ENCODE measurements at places on chromosomes 5 and 9. TPM values are rescaled to one million over a fixed set of nuclear protein-coding genes. Genes with fewer than 3 reads are reported as not detected.

SNX18 gene
- 19.3 TPM for total RNA-seq

GRCh38 chr5:44613936-44614335, 194.8 kb upstream of the MRPS30 start:
- no peak for DNase-seq

- DNase-seq, result no peak
These were observed 1.7 kb downstream of the SIL1 start for GRCh38 chr5:139196296-139196956.

RFX3 gene
- 6.8 TPM for total RNA-seq

GRCh38 chr5:87137283-87137682, 130.4 kb upstream of the RASA1 start:
- no peak for DNase-seq

- no peak for DNase-seq
These were observed 32.0 kb downstream of the TJP2 start for GRCh38 chr9:69206047-69206446.

GRCh38 chr9:123058834-123059233, 25.4 kb downstream of the GPR21 start:
- no peak for DNase-seq

DNA sequence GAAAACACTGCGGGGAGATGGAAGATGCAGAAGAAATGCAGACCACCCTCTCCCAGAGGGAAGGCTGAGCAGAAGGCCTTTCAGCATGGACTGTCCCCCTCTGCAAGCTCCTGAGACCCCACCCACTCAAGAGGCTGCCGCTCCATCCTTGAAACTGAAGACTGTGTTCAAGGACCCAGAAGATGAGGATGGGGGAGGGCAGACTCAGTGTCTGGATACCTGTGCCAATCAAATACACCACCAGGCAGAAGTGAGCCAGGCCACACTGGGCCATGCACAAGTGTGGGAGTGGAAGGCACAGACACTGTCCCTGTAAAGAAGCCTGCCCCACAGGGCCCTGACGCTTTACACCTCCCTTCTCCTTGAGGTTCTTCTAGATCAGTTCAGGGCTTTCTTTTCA, 40.0 kb upstream of the IPPK start:
- no peak for DNase-seq

DNA sequence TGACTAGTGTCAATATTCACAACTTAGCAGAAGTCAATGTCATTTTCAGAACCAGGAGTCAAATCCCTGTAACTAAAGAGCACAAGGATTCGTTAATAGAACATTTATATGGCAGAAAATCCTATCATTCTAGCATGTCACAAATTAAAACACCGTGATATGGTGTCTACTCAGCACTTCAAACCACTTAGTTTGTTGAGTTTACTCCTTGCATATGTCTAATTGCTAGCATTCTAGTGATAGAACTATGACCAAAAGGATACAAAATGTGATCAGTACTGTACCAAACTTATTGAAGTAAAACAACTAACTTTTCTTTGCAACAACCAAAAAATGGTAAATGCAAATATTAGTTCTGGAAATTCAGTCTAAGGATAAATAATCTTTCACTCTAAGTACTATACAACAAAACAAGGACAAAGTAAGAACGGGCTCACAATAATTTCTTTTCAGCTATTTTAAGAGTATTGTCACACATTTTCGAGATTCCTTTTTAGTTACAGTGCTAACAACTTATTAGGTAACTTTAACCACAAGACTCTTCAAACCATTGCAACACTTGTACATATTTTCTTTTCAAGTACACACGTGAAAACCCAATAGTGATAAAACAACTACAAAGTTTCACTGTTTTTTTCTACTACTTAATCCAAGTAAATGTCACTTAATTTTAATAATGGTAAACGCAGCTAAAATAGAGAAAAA, 845.2 kb upstream of the CDH10 start:
- DNase-seq, result no peak

GRCh38 chr9:87685871-87686519, 39.9 kb upstream of the CTSL start:
- DNase-seq, result no peak

DNA sequence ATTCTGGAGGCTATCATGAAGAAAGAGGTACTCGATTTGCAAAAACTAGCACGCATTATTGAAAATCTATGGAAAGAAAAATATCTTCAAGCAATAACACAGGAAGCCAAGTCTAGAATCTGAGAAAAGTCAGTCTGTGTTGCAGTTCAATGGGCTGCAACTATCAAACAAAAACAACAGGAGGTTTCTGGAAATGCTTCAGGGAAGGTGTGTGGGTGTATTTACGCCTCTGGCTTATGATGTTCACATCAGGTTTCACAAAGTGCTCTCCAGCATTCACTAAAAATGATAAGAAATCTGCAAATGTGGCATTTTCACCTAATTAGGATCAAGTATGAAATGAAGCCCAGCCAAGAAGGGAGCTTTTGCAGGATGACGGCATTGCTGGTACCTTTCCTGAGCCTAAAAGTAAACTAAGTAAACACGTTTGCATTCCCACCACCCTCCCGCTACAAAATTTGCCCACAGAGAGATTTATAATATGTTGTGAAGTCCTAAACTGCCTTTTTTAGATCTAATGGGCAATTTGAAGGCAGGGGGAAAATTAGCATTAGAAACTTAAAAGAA, 146.4 kb downstream of the GABRB2 start:
- DNase-seq, result no peak

PCDHGB7 gene
- total RNA-seq, result not detected

- DNase-seq, result no peak
These were observed 288.7 kb downstream of the FBXL17 start for GRCh38 chr5:108093186-108093585.

GRCh38 chr5:160685695-160686094, 166.3 kb downstream of the ATP10B start:
- DNase-seq, result no peak

DNA sequence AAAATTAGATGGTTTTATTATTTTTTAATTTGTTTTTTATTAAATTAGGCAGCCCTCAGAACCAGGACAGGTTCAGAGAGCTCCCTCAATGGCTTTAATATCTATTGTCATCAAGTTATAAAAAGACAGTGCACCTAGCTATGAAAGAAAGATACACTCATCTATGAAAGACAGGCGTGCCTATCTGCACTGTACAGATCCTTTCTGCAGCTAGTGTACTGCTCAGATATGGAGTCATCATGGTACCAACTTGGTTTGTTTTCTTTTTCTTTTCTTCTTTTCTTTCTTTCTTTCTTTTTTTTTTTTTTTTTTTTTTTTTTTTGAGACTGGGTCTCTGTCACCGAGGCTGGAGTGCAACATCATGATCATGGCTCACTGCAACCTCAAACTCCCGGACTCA, 54.8 kb upstream of the GPBP1 start:
- no peak for DNase-seq

DNA sequence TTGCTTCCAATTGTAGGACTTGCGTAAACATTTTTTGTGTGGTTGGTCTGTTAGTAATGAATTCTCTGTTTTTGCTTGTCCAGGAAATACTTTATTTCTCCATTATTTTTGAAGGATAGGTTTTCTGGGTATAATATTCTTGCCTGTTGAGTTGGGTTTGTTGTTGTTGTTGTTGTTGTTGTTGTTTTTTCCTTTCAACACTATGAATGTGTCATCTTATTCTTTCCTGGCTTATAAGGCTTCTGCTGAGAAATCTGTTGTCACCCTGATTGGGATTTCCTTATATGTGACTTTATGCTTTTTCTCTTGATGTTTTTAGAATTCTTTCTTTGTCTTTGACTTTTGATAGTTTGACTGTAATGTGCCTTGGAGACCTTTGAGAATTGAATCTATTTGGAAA, 39.8 kb downstream of the SLF1 start:
- DNase-seq, result no peak

PLAC8L1 gene
- total RNA-seq, result not detected

ARL15 gene
- 10.6 TPM for total RNA-seq

DNA sequence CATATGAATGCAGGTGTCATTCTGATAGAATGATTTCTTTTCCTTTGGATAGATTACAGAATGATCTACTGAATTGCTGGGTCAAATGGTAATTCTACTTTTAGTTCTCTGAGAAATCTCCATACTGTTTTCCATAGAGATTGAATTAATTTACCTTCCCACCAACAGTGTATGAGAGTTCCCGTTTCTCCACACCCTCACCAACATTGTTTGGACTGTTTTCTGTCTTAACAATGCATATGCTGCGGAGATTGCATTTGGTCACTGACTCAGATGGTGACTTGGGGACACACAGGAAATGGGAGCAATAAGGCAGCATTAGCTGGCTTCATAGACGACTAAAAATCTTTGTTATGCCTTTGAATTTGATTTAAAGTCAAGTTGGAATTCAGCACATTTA, 95.9 kb downstream of the CDH6 start:
- no peak for DNase-seq

TMEM174 gene
- not detected for total RNA-seq

FGF1 gene
- not detected for total RNA-seq

CDHR2 gene
- total RNA-seq, result 2.2 TPM

GRCh38 chr5:97840643-97841042, 657.6 kb upstream of the RIOK2 start:
- no peak for DNase-seq

GRCh38 chr9:73969936-73970335, 527.2 kb upstream of the RORB start:
- DNase-seq, result no peak

DNA sequence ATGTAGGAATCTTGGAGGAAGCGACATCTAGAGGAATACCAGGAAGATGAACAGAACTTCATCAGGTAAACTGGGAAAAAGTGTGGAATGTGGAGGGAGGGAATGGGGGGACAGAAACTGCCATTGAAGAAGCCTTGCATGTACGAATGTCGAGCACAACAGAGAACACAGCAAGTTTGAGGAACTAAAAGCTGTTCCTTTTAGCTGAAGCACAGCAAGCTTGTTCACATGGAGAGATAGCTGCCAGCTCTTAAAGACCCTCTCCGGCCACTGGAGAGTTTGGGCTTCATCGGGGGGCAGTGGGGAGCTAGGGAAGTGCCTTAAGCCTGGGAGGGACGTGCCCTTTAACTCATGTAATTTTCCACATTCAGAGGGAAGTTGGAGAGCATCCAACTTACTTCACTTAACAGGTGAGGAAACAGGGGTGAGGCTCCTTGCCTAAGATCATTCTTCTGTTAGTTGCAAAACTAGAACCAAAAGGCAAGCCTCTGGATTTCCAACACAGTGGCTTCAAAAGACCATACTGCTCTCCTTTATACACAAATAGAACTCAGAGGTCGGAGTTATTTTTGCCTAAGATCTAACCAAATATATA, 2.3 kb upstream of the CYFIP2 start:
- no peak for DNase-seq

PCDHA13 gene
- total RNA-seq, result not detected

PCDHA9 gene
- not detected for total RNA-seq

IFNW1 gene
- not detected for total RNA-seq

All from activated CD8-positive, alpha-beta T cell treated with anti-CD3 and anti-CD28 coated beads, Interleukin-2, amount 10 ng/mL, durations not matched to agents 7 days and 5 days (primary cell).